ENCODE measurements at places on chromosomes 12 and 14. TPM values are rescaled to one million over a fixed set of nuclear protein-coding genes. Genes with fewer than 3 reads are reported as not detected.

The CHGA gene
- not detected for total RNA-seq

The LHX5 gene
- total RNA-seq = not detected

The DPPA3 gene
- total RNA-seq = not detected

The OR4K13 gene
- not detected for total RNA-seq

The A2ML1 gene
- 0.09 TPM for total RNA-seq

The CLEC14A gene
- 3.6 TPM for total RNA-seq

The CPSF6 gene
- 25.3 TPM for total RNA-seq

The PLA2G1B gene
- not detected for total RNA-seq

Measured in smooth muscle cell of bladder (primary cell).